Endothelial cell (in vitro differentiated cells): ENCODE measurements at places on chromosomes 12 and 14.
A peak's percentile ranks its signal among the peaks of the same experiment; 100 is the strongest.

DNA sequence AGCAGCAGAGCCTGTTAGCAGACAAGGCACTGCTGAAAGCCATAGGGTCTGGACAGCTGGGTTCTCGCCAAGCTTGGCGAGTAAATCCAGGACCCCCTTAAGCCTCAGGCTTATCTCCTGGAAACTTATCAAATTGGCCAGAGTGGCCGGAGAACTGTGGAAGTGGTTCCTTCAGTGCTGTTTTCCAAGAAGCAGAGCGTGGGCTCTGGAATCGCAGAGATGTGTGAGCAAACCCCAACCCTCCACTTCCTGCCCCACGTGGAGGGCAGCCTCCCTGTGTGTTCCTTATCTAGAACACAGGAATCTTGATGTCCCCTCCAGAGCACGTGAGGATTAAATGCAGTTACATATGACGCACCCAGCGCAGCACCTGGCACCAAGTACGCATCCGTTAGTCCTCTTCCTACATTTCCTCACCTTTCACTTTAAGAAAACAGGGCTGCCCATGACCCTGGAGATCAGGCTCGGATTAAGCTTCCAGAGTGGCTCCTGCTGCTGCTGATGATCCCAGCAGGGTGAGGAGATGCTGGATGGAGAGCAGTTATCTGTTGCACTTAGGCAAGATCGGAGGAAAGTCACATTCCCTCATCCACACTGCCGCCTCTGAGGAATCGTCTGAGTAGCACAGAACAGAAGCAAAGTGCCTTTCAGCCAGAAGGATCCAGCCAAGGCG, 35.0 kb downstream of the MMAB start:
- no peak for DNase-seq

- DNase-seq: no peak
Measured at GRCh38 chr12:46360908-46361666, 11.5 kb downstream of the SLC38A2 start.

DNA sequence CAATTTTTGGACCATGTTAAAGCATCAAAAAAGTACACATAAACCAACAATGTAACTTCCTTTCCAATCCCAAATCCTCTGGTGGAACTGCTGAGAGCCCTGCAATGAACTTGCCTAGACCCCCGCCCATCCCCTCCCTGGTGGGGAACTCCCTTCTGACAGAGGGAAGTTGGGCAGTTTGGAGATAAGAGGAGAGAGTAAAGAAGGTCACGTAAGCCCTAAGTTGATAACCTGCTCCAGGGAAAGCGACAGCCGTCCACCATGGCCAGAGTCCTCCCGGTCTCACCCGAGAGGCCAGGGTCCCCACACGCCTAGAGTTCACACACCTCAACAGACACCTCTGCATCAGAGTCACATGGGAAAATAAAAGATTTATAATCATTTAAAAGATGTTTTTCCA, 138.7 kb downstream of the EGLN3 start:
- no peak for DNase-seq

DNA sequence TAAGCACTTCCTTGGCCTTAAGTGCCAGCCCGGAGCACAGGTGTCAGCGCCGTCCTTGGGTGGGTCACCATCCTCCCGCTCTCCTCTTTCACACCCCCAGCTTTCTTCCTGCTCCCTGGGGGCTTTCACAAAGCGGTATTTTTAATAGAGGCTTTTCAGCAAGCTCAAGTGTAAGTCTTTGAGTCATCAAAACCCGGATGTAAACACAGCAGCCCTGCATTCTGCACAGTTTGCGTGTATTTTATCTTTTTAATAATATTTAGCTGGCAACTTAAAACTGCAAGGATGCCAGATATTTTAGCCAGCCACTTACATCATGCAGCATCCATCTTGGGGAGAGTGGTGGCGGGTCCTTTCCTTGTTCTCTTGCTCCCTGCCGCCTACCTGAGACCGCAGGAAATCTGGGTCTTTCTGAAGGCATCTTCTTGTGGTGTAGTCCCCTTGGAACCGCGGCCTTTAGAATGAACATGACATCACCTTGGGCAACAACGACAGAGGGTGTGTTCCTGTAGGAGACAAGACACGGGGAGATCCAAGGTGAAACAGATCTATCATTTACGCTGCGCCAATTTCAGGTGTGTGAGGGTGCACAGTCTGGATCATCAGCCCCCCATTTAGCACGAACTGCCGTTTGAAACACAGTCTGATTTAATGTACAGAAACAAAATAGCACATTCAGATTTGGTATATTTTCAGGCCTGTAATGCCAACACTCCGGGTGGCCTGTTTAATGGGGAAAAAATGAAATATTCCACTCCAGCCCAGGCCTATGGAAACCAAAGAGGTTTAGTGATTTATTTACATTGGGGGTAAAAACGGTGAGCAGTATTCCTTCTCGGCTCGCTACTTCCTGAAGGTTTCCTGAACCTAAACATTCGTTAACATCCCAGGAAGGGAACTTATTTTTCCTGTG, 12.5 kb upstream of the IRF2BPL start:
- DNase-seq: no peak

GRCh38 chr12:26118308-26118707, 6.5 kb downstream of the BHLHE41 start:
- DNase-seq: no peak

DNA sequence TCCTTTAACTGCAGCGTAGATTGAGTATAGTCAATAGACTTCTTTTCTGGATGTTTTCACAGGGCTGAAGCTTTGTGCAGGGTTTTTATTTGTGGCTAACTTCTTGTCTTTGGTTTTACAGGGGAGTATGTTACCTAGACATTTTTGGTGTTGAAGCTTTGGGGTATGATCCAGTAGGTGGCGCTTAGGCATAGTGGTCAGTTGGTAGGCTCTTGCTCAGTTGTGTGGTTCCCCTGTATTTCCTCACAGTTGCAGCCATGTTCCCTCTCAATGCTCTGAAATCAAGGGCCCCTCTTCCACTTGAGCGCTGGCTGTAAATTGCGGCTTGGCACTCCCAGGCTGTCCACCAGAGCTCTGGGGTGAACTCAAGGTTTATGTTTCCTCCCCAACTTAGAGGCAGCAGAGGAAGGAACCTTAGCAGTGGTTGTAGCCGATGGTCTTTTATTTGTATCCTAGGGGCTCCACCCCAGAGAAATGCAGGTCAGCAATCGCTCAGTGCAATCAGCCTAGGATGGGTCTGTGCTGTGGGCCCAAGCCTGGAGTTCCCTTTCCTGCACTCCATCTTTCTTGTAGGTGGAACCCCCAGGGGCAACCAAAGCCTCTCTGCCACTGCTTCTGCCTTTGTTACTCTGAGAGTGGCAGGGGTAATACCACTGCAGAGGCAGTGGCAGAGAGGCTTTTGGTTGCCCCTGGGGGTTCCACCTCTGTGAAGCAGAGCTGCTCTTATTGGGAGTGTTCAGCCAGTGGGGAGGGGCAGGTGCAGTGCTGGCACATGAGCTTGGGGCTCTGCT, 55.1 kb downstream of the CMAS start:
- DNase-seq: peak; percentile 53

- DNase-seq: no peak
Measured at GRCh38 chr12:21910657-21911056, 30.6 kb downstream of the ABCC9 start.

GRCh38 chr12:69701826-69702225, 2.7 kb upstream of the BEST3 start:
- no peak for DNase-seq

DNA sequence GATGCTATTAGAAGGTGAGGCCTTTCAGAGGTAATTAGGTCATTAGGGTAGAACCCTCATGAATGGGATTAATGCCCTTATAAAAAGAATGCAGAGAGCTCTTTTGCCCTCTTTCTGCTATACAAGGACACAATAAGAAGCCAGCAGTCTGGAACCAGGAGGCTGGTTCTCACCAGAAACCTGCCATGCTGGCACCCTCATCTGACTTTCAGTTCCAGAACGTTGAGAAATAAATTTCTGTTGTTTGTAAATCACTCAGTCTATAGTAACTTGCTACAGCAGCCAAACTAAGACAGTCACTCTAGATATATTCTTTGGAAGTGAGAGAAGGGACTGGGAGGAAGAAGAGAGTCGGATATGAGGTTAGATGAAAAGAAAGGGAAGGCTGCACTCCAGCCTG, 125.0 kb upstream of the MYF6 start:
- DNase-seq: no peak

- DNase-seq: peak; percentile 15
Measured at GRCh38 chr12:25557830-25558436, 4.8 kb upstream of the LMNTD1 start.

DNA sequence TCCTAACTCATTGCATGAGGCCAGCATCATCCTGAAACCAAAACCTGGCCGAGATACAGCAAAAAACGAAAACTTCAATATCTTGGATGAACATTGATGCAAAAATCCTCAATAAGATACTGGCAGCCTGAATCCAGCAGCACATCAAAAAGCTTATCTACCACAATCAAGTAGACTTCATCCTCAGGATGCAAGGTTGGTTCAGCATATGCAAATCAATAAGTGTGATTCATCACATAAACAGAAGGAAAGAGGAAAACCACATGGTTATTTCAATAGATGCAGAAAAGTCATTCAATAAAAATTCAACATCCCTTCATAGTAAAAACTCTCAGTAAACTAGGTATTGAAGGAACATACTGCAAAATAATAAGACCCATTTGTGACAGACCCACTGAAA, 56.5 kb upstream of the PPFIA2 start:
- no peak for DNase-seq

GRCh38 chr14:34222867-34223266, 239.2 kb downstream of the SPTSSA start:
- DNase-seq: no peak

- peak; percentile 47 for DNase-seq
Measured at GRCh38 chr12:121803861-121804416, at the start of gene SETD1B. Gene SETD1B (plus strand): TSS chr12:121804009. CDS start chr12:121804738, 729 bp downstream.

- no peak for DNase-seq
Measured at GRCh38 chr12:29991924-29992323, 208.2 kb upstream of the TMTC1 start.

GRCh38 chr12:25257590-25258324, 7.0 kb upstream of the KRAS start:
- no peak for DNase-seq

GRCh38 chr12:26122681-26123481, 2.0 kb downstream of the BHLHE41 start:
- peak; percentile 66 for DNase-seq

DNA sequence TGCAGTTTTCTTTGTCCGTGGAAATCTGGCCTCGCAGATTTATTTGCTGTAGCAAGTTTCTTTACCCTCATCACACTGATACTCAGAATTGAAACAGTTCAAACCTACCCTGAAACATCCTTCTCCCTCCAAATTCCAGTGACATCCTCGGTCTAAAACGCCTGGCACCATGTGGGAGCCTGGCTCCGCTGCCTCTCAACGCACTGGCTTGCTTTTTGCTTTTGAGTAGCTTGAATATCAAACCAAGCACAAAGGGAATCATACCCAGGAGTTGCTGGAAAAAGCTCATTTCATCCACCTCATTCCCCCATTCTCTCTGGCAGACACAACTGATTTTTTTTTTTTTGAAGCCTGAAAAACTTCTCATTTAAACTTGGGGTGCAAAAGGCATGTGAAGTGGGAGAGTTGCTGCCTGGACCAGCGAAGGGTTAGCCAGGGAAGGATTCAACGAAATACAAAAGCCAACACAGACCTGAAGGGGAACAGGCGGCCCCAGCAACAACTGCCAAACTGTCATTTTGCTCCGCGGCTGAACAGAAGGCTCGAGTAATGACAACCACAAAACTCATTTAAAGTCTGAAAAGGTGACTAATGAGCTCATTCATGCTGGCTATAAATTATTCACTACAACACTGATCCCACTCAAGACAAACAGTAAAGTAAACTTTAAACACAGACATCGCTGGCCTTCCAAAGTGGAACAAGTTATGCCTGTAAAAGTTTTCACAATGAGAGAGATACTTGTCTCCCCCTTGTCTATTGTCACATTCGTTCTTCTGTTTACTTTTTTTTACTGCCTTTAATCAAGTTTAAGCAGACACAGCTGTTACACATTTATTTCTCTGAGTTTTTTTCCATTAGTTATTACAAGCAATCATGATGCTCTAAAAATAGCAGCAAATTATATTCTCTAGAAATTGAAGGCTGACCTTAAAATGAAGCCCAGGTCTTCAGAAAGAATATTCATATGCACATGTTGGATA, 12.5 kb upstream of the FOXN3 start:
- DNase-seq: no peak

DNA sequence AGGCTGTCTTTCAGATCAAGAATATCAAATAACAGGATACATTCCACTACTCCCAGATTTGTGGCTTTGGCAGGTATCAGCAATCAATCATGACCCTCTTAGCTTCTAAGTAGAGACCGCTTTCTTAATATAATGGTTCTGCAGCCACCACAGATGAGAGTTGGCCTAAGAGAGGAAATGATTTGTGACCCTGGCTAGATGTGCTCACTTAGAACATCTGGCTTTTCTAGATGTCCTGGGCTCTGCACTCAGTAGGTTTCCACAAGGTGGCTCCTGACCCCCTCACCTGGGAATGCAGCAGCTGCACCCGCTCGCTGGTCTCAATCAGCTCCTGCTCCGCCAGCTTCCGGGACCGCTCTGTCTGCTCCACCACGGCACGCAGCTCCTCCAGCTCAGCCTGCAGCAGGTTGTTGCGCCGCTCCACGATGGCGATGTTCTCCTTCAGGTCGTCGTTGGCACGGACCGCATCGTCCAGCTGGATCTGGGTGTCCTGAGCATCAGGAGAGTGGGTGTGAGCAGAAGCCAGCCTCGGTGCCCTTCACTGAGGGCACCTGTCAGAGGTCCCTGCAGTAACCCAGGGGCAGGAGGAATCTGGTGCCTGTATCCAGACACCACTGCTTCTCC, 8.9 kb downstream of the CMTM5 start:
- DNase-seq: no peak

DNA sequence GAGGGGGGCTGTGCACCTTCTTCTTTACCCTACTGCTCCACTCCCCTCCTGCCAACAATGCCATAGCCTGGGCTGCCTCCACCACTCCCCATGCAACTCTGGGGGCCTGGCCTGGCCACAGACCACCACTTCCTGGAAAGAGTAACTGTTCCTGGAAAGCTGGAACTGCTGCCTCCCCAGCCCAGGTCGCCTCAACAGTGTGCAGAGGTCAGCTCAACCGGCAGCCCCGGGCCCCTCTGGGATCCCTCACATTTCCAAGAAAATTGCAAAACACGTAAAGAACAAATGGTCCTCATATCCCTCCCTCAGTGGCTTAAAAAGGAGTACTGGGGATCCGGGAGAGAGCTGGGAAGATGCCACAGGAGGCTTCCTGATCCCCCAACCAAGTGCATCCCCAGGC, 22.4 kb upstream of the DIO3 start:
- no peak for DNase-seq

- no peak for DNase-seq
Measured at GRCh38 chr14:34081576-34082136, 130.8 kb upstream of the EGLN3 start.

GRCh38 chr12:13148485-13148847, 45.0 kb upstream of the GSG1 start:
- no peak for DNase-seq

DNA sequence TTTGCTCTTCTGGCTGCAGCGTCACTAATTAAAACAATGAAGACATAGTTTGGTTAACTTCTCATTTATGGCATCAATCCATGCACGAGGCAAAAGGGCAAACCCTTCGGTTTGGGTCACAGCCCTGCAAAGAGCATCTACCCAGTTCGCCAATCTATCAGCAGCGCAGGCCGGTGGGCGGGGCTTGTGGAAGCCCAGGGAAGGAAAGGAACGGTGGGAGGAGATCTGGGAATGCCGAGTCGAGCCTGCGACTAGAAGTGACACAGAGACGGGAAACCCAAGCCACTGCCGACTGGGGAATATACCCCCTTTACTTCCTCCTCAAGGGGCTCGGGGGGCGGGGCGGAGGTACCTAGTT, 466 bp downstream of the KICS2 start:
- peak; percentile 87 for DNase-seq

GRCh38 chr14:44403193-44403592, 103.9 kb downstream of the FSCB start:
- no peak for DNase-seq
